NCI-H1436 treated with DMSO at 0.1 percent for 48 hours (cell line): ENCODE measurements at places on chromosomes 13 and 19.

GRCh38 chr19:30710721-30711120 lies 338.5 kb downstream of the ZNF536 start:
- DNase-seq = no peak

DNA sequence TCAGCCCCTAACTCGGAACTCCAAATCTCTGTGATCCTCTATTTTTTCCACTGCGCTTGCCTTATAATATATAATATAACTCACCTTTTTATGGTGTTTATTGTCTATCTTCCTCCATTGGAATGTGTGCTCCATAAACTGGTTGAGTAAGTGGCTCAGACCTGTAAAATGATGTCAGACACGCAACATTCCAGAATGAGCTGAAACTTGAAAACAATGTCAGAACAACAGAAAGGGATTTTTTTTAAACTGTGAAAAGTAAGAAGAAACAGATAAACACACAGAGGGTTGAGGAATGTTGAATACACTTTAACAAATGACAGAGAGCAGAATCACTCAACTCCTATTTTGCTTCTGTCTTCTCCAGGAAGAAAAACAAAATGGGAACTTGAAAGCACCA lies 19.1 kb upstream of the FAM216B start:
- DNase-seq = no peak

DNA sequence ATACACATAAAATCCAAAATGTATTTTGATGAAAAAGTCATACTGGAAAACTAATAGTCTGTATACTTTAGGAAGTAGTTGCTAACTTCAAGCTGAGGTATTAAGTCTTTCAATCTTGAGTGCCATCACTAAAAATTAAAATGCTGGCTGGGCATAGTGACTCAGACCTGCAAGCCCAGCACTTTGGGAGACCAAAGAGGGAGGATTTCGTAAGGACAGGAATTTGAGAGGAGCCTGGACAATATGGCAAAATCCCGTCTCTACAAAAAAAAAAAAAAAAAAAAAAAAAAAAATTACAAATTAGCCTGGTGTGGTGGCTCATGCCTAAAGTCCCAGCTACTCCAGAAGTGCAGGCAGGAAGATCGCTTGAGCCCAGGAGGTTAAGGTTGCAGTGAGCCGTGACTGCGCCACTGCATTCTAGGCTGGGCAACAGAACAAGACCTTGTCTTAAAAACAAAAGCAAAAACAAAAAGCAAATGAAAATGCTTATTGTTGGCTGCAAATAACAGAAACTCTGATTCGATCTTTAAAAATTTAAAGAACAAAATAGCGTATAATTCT lies 1994.2 kb upstream of the PCDH20 start:
- no peak for DNase-seq

DNA sequence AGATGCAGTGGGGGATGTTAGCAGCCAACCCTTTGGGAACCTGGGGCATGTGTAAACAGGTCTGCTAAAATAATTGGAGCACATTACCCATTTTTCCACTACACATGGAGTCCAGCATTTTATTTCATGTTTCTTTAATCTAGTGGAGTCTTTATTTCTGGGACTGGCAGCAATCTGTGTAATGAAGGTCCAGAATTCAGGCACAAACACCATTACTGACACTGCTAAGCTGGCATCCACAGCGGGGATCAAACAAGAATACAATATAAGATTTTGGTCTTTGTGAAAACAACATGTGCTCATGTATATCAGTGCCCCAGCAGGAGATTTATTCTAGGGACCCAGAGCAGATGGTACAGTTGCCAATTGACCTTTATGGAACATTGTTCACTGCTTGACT lies 1587.0 kb upstream of the PRR20A start:
- no peak for DNase-seq

- DNase-seq = no peak
These were observed 2815.8 kb downstream of the PCDH9 start for GRCh38 chr13:64414381-64414780.

DNA sequence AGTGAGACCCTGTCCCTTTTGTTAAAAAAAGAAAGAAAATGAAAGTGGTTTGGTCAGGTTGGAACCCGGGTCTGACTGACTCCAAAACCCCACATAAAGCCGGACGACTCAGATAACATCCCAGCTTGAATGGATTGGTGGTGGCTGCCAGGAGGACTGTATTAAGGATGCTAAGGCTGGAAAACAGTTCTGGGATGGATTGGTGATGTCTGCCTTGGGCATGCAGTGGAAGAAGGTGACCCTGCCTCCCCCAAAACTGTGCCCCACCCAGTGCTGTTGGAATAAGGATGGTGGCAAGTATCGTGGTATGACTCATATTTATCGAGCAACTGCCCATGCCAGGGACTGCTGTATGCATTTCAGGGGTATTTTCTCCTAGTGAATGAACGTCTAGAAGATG lies 18.5 kb upstream of the COLGALT1 start:
- DNase-seq = no peak

DNA sequence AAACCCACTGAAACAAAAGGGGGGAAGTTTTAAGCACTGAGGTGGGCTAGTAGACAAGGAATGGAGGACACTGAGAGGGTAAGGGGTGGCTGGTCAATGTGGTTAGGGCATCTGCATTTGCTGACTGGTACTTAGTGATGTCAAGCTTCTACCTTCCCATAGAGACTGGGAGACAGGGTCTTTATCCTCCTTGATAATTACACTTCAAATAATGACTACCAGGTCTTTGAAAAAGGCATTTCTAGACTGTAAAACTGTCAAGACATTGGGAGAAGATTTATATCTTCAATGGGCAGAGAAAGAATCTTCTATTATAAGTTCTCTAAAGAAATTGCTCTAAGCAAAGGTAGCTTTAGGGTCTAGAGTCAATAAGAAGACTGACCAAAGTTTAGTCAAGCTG lies 1490.8 kb upstream of the PCDH20 start:
- no peak for DNase-seq

- no peak for DNase-seq
These were observed 182.3 kb downstream of the MZT1 start for GRCh38 chr13:72545030-72545719.

GRCh38 chr19:38769635-38770211 lies 3.6 kb downstream of the LGALS7 start:
- no peak for DNase-seq

GRCh38 chr13:51929699-51930098 lies 67.9 kb downstream of the CCDC70 start:
- DNase-seq = no peak

DNA sequence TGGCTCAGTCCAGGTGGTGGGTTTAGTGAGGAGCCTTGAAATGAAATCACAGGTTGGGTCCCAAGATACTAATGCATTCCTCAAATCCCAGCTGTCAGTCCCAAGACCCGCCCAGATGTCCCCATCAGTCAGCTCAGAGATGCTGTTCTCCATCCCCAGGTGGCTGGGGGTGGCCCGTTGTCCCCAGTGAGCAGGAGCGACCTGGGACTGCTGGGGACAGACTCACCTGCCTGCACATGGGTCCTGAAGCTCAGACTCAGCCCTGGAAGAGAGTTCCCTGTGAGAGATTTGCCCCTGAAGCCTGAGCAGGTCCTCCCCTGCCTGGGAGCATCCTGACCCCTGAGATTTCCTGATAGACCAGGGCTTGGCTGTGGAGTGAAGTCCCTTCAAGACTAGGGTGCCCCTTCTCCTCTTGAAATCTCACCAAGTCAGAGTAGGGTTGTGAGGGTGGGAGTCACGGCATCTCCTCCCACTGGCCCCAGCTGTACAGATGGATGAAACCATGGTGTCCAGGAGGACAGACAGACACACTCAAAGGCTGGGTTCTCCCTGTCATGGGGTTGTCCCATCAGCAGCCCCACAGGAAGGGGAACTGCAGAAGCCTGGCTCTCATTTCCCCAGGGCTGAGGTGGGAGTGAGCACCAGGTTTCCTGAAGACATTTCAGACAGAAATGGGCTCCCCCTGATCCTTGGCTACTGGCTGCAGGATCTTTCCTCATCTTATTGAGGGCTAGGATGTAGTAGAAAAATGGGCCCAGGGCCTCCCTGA lies 14.4 kb downstream of the LILRA5 start:
- no peak for DNase-seq

DNA sequence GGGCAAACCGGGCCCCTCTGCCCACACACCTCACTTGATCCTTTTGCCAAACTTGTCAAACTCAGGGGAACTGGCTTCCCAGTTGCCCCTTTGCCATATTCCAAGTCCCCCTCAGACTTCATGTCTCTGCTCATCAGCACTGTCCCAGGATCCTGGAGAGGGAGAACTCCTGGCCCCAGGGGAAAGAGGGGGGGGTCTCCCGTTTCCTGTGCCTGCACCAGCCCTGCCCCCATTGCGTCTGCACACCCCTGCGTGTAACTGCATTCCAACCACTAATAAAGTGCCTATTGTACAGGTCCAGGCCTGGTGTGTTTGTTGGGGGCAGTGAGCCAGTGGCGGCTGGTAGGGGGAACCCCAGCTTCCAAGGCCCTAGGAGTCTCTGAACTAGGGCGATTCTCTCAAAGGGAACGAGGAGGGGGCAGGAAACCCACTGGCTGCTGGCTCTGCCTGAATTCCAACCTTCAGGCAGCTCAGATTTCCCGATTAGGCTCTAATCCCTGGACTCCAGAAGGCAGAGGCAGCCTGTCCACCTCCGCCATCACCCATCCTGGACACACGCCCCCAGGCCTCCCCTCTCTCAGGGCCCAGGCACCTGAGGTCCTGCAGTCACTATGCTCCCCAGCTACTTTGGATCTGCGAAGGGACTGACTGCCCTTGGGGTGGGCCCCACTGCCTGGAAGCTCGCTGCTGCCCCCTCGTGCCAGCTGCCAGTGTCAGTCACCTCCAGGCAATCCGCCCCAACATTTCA lies 9.7 kb upstream of the ILF3 start:
- no peak for DNase-seq

DNA sequence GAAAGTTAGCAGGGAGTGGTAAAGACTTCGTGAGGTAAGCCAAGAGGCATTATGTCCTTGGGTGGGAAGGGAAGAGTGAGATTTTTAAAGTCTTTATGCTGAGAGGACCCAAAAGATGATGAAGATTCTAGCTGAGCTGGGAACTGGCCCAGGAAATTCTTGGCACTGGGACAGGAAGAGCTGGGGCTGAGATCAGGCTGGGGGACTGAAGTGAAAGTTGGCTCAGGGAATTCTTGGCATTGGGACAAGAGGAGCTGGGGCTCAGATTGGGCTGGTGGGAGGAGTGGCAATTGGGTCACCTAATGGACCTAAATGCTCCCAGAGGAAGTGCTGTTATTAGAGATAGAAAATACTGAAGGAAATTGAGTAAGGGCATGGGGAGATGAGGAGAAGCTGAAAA lies 8.8 kb downstream of the SCEL start:
- DNase-seq = no peak

- DNase-seq = no peak
These were observed 24.9 kb downstream of the ARHGEF7 start for GRCh38 chr13:111139873-111140561.
